ENCODE measurements at places on chromosomes 7 and 10.
A peak's percentile ranks its signal among the peaks of the same experiment; 100 is the strongest.

GRCh38 chr7:1767524-1767923 is 97.4 kb downstream of the ELFN1 start:
- peak; percentile 5 for DNase-seq

- no peak for DNase-seq
These were observed 500.8 kb downstream of the PLXNA4 start for GRCh38 chr7:132075515-132075914.

GRCh38 chr10:94549221-94549620 is 3.6 kb downstream of the HELLS start:
- no peak for DNase-seq

- DNase-seq: no peak
These were observed 3.8 kb upstream of the CELF2 start for GRCh38 chr10:11013836-11014235.

DNA sequence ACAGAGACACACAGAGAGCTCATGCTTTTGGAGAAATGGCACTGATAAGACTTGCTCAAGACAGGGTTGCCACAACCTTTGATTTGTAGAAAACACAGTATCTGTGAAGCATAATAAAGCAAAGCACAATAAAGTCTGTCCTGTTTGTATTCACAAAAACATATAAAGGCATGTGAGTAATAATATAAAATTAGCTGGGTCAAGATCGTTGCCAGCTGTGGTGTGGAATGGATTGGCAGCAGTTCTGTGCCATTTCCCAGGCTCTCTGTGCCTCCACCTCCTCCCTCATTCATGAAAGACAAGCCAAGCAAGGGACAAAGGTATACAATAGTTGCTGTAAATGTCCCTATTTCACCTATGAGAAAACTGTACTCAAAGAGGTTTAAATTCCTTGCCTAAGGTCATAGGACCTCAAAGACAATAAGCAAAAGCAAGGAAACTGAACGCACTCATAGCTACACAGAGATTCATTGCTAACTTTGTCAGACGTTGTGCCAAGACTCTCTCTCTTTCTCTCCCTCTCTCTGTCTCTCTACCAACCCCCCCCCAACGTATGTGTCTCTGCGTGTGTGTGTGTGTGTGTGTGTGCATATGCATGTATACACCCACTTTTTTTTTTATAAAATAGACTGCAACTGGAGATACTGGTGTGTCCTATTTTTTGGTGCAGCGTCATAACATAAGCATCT is 31.8 kb downstream of the CHST3 start:
- no peak for DNase-seq

- DNase-seq: no peak
These were observed 118.1 kb downstream of the MYOF start for GRCh38 chr10:93363891-93364648.

- no peak for DNase-seq
These were observed 830 bp upstream of the BMI1 start for GRCh38 chr10:22319980-22320558.

- no peak for DNase-seq
These were observed 83.4 kb upstream of the SMNDC1 start for GRCh38 chr10:110387983-110388686.

GRCh38 chr10:26468700-26469099 is 30.6 kb downstream of the APBB1IP start:
- no peak for DNase-seq

GRCh38 chr7:37901236-37901827 is 15.3 kb downstream of the SFRP4 start:
- DNase-seq: peak; percentile 15

- DNase-seq: no peak
These were observed 5.0 kb upstream of the PAXIP1 start for GRCh38 chr7:155007947-155008346.

- DNase-seq: no peak
These were observed 140.4 kb upstream of the RHEB start for GRCh38 chr7:151660141-151660540.

DNA sequence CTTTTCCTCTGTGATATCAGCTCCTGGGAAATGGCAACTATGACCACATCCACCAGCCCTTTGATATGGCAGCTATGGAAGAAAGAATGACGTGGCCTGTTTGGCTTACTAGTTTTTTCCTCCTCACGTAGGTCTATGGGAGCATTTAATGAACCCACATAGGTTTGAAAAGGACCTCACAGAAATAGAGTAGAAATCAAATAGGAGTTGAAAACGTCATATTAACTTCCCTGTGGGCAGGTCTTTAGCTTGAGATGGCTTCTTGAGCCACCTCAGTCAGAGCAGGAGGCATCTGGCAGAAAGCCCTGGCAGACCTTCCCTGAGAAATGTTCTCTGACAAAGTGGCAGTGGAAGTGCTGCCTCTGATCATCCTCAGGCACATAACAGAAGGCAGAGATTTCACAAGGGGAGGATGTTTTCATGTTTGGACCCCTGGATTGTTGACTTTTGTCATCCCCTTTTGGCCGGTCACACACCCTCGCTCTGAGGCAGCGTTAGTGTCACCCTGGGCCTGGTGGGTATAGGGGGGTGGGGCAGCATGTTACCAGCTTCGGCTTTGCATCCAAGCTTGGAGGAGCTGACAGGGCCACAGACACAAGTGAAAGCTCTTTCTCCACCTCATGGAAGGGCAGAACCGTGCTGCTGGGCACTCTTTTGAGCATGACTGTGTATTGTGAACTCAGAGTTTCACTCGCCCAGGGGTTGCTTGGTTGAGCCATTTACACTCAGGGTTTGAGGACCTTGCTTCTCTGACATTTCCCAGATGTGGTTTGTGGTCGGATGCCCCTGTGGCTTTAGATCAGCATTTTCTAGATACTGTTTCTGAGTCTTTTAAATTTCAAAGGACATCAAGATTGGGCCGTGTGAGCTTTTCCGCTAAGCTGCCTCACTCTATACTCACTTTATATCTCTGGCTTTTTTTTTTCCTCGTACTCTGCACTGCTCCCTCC is 184.2 kb downstream of the STK31 start:
- DNase-seq: no peak

GRCh38 chr10:35564341-35564968 is 40.7 kb upstream of the GJD4 start:
- DNase-seq: no peak

DNA sequence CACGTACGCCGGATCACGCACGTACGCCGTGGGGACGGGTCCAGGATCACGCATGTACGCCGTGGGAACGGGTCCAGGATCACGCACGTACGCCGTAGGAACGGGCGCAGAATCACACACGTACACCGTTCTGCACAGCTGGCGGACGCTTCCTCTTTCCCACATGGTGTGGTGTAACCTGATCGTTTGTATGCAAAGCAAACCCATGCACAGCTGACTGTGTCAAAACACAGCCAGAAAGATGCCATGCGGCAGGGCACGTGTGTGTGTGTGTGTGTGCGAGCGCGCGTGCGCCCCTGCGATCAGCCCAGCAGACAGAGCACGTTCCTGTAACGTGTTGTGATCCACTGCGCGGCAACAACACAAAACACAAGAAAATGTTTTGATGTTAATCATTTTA is 573.6 kb downstream of the DNAJB6 start:
- peak; percentile 78 for DNase-seq

GRCh38 chr10:50621968-50622705 is 1.6 kb downstream of the SGMS1 start:
- peak; percentile 23 for DNase-seq

- DNase-seq: no peak
These were observed 143.2 kb upstream of the C7orf33 start for GRCh38 chr7:148447221-148447849.

DNA sequence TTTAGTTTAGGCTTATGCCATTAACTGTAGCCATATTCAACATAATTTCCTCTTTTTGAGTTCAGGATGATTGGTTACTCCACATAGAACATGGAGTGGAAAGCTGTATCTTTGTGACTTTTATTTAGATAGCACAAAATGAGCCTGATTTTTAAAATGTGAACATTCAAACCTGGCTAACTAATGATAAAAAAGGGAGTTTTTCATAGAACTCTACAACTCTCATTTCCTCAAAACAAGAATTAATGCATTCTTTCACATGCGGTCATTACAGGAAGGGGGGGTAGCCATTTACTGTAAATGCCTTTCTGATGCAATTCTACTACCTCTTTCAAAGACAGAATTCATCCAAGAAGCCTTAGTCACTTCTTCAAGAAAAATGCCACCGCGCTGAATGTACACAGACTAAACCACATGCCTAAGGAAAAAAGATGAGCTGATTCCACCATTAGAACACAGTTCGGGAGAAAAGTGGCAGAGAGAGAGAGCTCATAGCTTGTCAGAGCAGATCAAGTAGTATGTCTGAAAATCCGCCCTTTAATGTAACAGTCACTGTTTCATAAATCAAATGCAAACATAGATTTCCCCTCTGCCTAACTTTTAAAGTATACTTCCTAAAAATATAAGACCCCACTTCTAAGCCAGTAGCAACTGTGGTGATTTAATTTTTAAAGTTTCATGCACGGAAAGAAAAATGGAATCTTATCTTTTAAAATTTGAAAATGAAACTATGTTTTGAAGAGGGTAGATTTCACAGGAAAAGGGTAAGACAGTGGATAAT is 226.4 kb upstream of the KLF14 start:
- DNase-seq: no peak

DNA sequence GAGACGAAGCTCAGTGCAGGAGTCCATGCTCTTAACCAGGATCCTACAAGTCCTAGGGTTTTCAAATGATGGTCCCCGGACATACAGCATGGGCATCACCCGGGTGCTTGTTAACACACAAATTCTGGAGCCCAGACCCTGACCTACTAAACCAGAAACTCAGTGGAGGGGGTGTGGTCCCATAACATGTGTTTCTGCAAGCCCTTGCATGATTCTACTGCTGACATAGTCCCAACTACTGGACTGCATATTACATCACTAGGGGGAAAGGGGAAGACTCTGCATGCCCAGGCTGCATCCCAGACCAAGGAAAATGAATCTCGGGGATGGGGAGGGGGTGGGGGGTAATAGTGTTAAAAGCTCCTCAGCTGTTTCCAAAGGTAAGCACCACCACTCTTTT is 40.3 kb downstream of the GRB10 start:
- no peak for DNase-seq

- DNase-seq: no peak
These were observed 2.4 kb upstream of the NKX6-2 start for GRCh38 chr10:132788180-132788830.
